ENCODE measurements at places on chromosomes 6 and 20. TPM values are rescaled to one million over a fixed set of nuclear protein-coding genes. Genes with fewer than 3 reads are reported as not detected.

The PGBD1 gene
- total RNA-seq = 3.8 TPM

The TCP11 gene
- total RNA-seq = not detected

The SRMS gene
- not detected for total RNA-seq

The CUL7 gene
- total RNA-seq = 11.0 TPM

The LAMP5 gene
- total RNA-seq = 0.22 TPM

The IRF4 gene
- total RNA-seq = 0.89 TPM

The TSHZ2 gene
- total RNA-seq = 7.5 TPM

The TRIM10 gene
- 0.08 TPM for total RNA-seq

The FILIP1 gene
- 183 TPM for total RNA-seq

The ABHD16B gene
- total RNA-seq = not detected

Measured in cardiac septum (tissue), 1 donor.